ENCODE measurements at places on chromosomes 1 and 21. TPM values are rescaled to one million over a fixed set of nuclear protein-coding genes. Genes with fewer than 3 reads are reported as not detected.

HSD17B7 gene
- 9.8 TPM for total RNA-seq

OXCT2 gene
- 3.4 TPM for total RNA-seq

ZDHHC18 gene
- 8.0 TPM for total RNA-seq

F13B gene
- not detected for total RNA-seq

C4BPA gene
- not detected for total RNA-seq

DEDD gene
- 28.6 TPM for total RNA-seq

FCN3 gene
- total RNA-seq, result not detected

CFHR5 gene
- total RNA-seq, result not detected

OR2G6 gene
- not detected for total RNA-seq

EFNA3 gene
- 1.6 TPM for total RNA-seq

FUCA1 gene
- 26.5 TPM for total RNA-seq

ZNF362 gene
- total RNA-seq, result 11.1 TPM

BLACAT1 gene
- 0.13 TPM for total RNA-seq

AIRE gene
- not detected for total RNA-seq

PCP4L1 gene
- total RNA-seq, result not detected

RAB7B gene
- 19.9 TPM for total RNA-seq

OPTC gene
- not detected for total RNA-seq

HRNR gene
- total RNA-seq, result not detected

BGLAP gene
- total RNA-seq, result not detected

CYP4A22 gene
- total RNA-seq, result not detected

OR2AK2 gene
- not detected for total RNA-seq

ERO1B gene
- total RNA-seq, result 5.2 TPM

DLGAP3 gene
- total RNA-seq, result not detected

E2F2 gene
- total RNA-seq, result 2.6 TPM

FAM72C gene
- total RNA-seq, result 0.13 TPM

TNFRSF9 gene
- total RNA-seq, result 0.65 TPM

KRTAP12-1 gene
- total RNA-seq, result not detected

SLC6A9 gene
- total RNA-seq, result 9.0 TPM

LCE1B gene
- total RNA-seq, result not detected

FAM151A gene
- total RNA-seq, result not detected

ZNF697 gene
- total RNA-seq, result 9.4 TPM

S100A3 gene
- 2.0 TPM for total RNA-seq

AKNAD1 gene
- 0.39 TPM for total RNA-seq

DNALI1 gene
- total RNA-seq, result 8.1 TPM
